ENCODE measurements at places on chromosomes 1 and 21.
A peak's percentile ranks its signal among the peaks of the same experiment; 100 is the strongest.

GRCh38 chr1:239995281-239995680 lies 96.4 kb upstream of the FMN2 start:
- no peak for DNase-seq

- DNase-seq = no peak
Observed at GRCh38 chr1:43851561-43852338, 81.9 kb upstream of the ARTN start.

GRCh38 chr1:46653405-46653958 lies 14.7 kb downstream of the ATPAF1 start:
- no peak for DNase-seq

- no peak for DNase-seq
Observed at GRCh38 chr1:109983380-109984189, 980 bp upstream of the AHCYL1 start.

GRCh38 chr1:218948446-218948845 lies 225.2 kb upstream of the LYPLAL1 start:
- no peak for DNase-seq

DNA sequence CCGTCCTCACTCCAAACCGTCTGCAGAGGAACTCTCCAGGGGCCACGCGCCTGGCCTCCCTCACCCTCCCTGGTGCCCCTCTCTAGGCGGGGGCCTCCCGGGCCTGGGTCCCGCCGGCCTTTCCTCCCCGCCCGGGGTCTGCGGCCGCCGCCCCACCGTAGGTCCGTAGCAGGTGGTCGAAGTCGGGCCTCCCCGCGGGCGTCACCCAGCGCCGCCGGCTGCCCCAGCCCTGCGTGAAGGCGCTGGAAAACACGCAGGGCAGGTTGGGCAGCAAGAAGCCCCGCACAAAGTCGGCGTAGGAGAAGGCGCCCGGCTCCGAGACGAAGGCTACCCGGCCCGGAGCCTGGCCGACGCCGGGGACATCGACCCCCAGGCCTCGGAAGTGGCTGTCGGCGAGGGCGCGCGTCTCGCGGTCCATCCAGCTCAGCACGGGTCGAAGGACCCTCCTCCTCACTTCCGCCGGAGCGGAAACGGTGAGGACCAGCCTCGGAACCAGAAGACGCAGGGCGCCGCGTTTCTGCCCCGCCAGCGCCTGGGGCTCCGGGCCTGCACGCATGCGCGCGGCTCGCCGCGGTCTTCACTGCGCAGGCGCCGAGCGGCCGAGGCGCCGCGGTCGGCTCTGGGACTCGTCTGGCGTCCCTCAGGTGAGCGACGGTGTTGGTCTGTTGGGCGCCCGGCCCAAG lies at the start of the genes JMJD4 and SNAP47:
TSS of gene JMJD4 (minus strand) at position 447 of the 683 bp plus-strand sequence. CDS start at position 418, 29 bp downstream.
TSS of gene SNAP47 (plus strand) at position 580 of the 683 bp plus-strand sequence. CDS start 12,302 bp downstream, outside the sequence.
- peak; percentile 89 for DNase-seq

DNA sequence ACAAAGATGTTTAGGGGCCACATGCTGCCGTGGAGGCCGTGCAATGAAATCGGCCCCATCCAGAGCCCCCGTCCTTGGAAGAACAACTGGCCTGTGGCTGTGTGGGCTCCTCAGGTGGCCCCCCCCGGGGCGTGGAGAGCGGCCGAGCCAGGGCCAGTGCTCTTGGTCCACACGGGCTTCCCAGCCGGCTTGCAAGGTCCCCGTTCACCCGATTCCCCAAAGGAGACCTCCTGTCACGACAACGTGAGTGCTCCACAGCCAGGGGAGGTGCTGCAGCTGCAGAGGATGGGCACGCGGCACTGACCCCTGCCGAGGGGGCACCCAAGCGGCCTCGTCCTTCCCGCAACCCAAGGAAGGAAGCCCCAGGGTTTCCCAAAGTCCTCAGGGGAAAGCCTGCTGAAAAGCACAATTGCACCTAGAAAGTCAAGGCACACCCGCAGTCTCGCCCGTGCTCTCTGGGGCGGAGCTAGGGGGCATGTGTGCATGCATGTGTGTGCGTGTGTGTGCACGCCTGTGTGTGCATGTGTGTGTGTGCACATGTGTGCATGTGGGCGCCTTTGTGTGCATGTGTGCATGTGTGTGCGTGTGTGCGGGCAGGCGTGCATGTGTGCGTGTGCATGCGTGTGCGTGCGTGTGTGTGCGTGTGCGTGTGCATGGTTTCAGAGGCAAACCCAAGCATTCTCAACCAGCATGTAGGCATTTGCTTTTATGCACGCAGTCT lies 48.2 kb downstream of the SLX9 start:
- DNase-seq = no peak

DNA sequence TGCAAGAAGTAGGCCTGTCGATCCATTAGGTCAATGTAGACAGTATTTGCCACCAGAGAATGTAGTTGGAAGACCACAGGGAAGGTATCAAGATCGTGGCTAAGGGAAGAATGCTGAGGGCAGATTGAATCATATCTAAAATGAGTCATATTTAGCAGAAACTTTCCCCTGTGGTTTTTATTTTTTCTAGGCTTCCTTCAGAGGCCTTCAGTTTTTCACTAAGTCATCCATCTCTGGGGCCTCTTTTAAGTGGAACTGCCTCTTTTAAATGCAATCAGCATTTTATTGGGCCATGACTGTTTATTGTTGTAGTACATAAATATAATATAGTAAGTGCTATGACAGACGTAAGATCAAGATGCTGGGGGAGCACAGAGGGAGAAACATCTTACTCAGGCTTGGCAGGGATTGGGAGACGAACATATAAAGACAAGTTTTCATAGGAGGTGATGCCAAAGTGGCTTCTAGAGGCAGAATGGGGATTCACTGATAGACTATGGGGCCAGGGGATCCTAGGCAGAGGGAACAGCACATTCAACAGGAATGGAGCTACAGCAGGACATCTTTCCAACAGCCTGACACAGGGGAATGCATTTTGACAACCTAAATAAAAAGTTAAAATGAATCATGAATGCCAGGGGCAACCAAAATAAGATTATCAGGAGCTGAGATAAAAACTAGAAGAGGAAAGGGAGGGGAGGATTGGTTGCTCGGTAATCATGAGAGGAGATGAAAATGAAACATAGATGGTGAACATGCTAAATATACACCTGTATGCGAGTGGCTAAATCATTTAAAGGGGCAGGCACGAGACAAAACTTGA lies 20.1 kb downstream of the UBE2U start:
- no peak for DNase-seq

DNA sequence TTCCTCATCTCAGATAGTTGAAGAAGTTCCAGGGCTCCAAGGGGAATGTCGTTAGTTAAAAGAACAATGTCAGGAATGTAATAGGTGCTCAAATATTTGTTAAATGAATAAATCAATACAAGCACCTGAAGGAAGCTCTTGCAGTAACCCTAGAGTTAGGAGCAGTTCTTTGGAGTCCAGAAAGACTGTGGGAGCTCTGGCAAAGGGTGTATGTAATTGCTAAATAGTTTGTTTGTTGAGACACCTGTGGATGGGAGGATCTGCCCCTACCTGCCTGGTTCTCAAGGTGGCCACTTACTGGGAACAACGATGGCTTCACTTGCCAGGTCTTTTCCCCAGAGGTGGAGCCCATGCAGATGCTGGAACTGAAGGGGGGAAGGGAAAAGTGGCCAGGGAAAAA lies 27.5 kb upstream of the JUN start:
- no peak for DNase-seq

DNA sequence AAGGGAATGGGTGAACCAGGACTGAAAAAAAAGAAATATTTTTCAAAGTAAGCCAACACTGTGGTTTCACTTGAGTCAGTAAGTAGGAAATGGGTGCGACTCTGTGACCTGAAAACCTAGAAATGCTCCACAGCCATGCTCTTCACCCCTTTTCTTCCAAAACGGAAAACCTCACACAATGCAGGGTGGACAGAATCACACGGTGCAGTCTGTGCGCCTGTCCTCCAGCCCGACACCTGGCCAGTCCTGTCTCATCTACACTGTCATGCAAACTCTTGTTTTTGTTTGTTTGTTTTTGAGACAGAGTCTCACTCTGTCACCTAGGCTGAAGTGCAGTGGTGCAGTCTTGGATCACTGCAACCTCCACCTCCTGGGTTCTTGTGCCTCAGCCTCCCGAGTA lies 53.3 kb downstream of the B3GALT5 start:
- DNase-seq = no peak

DNA sequence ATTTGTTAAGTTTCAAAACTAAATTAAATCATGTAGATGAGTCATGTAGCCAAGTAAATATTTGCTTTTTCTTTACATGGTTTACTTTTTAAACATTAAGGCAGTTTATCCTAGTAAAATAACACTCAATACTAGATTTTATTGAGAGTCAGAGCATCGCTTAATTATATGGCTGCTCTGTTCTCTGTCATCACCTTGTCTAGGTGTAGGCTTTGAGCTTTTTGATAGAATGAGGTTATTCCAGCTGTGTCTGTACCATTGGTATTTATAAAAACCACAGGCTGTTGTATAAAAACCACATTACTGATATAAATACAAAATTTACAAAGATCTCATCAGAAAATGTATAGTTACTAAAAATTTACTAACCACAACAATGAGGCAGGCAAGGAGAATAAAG lies 42.5 kb upstream of the GPR52 start:
- no peak for DNase-seq

- DNase-seq = no peak
Observed at GRCh38 chr1:166763318-166763717, 76.0 kb upstream of the POGK start.

GRCh38 chr1:29256979-29257804 lies 20.9 kb downstream of the PTPRU start:
- DNase-seq = no peak

GRCh38 chr1:30738715-30739559 lies 15.6 kb upstream of the MATN1 start:
- DNase-seq = no peak

DNA sequence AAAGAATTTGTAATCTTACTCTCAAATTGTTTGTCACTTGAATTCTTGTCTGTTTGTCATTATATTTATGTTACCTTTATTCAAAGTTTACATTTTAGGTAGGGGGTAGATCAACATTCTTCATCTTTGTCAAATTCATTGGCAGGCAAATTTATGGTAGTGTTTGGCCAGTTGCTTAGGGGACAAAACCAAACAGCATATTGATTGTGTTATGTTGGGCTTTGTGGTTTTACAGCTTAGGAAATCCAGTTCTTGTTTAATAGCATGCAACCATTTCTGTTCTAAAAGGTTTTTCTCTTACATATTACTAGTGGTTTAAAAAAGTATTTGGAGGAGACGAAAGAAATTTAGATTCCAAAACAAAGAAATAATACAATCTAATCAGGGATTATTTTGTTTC lies 91.4 kb downstream of the HMCN1 start:
- no peak for DNase-seq

GRCh38 chr1:185365951-185366350 lies 48.9 kb upstream of the IVNS1ABP start:
- no peak for DNase-seq

DNA sequence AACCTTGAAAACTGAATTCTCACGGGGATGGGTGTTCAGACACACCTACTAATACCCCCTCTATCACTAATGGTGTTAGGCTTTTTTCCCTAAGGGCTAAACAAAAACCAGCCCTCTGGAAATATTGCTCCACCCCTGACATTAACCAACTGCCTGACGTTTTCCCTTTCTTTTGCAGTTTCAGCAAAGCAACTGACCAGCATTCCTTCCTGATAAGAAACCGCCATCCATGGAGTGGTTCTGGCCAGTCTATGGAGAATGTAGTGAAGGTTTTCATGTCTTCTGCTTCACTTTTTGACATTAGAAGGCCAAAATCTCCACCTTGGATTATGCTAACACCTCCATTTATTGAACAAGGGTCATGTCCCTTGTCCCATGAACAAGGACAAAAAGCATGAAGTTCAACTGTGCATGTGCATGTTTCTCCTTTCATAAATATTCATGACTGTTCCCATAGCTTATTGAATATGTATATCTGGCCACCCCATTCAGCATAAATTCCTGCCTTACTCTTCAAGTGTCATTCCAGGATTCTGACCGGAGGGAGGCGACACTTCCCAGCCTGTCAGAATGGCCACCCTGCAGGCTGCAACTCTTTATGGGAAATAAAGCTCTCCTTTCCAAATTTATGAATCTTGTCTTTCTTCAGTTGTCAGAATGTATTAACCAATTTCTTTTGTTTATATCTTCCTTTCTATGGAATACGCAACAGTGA lies 314.3 kb downstream of the HHIPL2 start:
- no peak for DNase-seq

GRCh38 chr21:26127918-26128317 lies 42.7 kb downstream of the APP start:
- no peak for DNase-seq

Data from C1 segment of cervical spinal cord (tissue), 14 donors.